ENCODE measurements at places on chromosomes 5 and 9. TPM values are rescaled to one million over a fixed set of nuclear protein-coding genes. Genes with fewer than 3 reads are reported as not detected.

The SLC1A1 gene
- total RNA-seq = 0.80 TPM

The SMIM23 gene
- total RNA-seq = not detected

The BTNL8 gene
- total RNA-seq = 156 TPM

The DIRAS2 gene
- total RNA-seq = 0.14 TPM

The DOK3 gene
- total RNA-seq = 0.60 TPM

The SHROOM1 gene
- 244 TPM for total RNA-seq

The PCDHGB6 gene
- total RNA-seq = 5.4 TPM

DNA sequence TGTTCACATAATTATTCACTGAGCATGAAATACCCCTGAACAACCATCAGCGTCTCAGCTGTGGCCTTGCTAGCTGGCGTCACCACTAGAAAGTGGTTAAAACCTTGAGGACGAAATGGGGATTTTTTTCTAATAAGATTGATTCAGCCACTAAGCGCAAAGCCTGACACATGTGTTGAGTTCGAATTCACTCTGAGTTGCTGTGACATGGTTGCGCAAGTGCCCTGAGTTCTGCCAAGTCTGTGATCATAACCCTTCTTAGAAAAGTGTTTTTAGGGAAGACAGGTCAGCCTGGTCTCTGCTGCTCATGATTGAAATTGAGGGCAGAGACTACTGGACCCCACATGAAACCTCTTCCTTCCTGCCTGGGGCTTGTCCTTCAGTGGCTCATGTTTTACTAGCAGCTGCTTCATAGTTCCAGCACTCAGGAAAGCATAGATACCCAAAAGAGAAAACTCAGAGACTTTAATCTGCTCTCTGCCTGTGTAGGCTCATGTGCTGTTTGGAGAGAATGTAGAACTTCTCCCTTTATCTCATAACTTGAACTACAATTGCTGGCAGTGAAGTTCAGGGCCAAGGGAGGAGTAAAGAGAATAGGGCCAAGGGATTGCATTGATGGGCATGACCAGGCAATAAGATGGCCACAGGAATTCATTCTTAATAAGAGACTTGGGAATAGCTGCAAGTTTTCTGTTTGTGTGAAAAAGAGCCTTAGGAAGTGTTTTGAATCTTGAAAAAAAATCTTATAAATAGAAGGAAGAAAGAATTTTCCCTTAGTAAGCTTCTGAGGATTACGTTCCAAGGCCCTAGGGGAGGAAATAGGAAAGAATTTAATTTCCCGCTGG, 66.8 kb upstream of the CXCL14 start:
- no peaks in the 10 kb centered on the region for H3K4me1 ChIP-seq
- H3K4me3 ChIP-seq = no peak overlapping the region
- H3K36me3 ChIP-seq = no peaks in the 10 kb centered on the region
- no peak for DNase-seq
- no peak overlapping the region for H3K27ac ChIP-seq

- no peak overlapping the region for H3K4me3 ChIP-seq
- no peaks in the 10 kb centered on the region for H3K36me3 ChIP-seq
- no peaks in the 10 kb centered on the region for H3K27me3 ChIP-seq
- no peak for DNase-seq
- H3K4me1 ChIP-seq = peaks cover 5% of the 10 kb centered on the region
Observed at GRCh38 chr9:72583370-72583769, 62.0 kb downstream of the TMC1 start.

DNA sequence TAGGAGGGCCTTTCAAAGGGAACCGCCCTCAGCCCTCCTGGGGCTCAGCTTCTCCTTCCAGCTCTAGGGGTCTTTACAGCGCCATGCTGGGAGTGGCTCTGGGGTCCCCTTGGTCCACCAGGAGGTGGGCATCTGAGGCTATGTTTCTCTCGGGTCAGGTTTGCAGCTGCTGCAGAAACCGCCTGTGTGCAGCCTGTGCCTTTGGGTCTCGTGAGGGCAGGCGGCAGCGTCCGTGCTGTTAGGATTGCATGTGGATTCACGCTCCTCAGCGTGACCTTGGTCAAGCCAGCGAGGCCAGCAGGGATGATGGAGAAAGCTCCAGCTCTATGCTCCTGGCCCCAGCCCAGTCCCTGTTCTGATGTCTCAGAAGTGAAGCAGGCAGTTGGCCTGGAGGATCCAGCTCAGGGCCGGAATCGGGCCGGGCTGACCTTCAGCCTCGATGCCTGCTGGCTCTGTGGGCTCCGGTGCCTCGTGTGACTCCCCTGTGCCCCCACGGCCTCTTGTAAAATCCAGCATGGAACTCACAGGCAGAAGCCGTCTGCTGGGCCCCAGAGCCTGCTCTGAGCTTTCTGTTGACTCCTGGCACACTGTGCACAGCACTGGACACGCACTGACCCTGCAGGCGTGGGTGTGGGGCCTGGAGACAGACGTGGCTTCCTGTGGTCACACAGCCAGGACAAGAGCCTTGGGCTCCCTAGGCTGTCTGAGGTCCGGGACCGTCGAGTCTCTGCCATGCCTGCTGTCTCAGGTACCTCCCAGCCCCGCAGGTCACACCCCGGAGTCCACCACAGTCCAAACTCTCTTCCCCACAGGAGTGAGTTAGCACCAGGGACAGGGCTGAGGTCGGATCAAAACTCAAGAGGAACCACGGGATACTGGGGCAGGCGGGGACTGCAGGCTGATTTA, 54.3 kb downstream of the TRIP13 start:
- no peak overlapping the region for H3K27ac ChIP-seq
- H3K36me3 ChIP-seq = no peaks in the 10 kb centered on the region
- H3K27me3 ChIP-seq = peaks cover 56% of the 10 kb centered on the region
- H3K4me1 ChIP-seq = peaks cover 12% of the 10 kb centered on the region
- DNase-seq = no peak

- H3K27ac ChIP-seq = peak overlapping the region; percentile 95
- H3K4me1 ChIP-seq = peaks cover 11% of the 10 kb centered on the region
- H3K27me3 ChIP-seq = no peaks in the 10 kb centered on the region
Observed at GRCh38 chr5:80408484-80409366, 861 bp downstream of the ZFYVE16 start.

- H3K4me3 ChIP-seq = no peak overlapping the region
- DNase-seq = no peak
- peaks cover 58% of the 10 kb centered on the region for H3K36me3 ChIP-seq
- H3K27ac ChIP-seq = no peak overlapping the region
- H3K4me1 ChIP-seq = no peaks in the 10 kb centered on the region
Observed at GRCh38 chr5:14364096-14364495, 217.5 kb upstream of the OTULINL start.

GRCh38 chr5:114185274-114185673, 176.6 kb upstream of the KCNN2 start:
- no peak overlapping the region for H3K27ac ChIP-seq
- H3K27me3 ChIP-seq = no peaks in the 10 kb centered on the region
- H3K4me1 ChIP-seq = no peaks in the 10 kb centered on the region

GRCh38 chr5:112063856-112064255, 306.9 kb upstream of the NREP start:
- no peaks in the 10 kb centered on the region for H3K27me3 ChIP-seq
- H3K27ac ChIP-seq = no peak overlapping the region
- H3K4me1 ChIP-seq = no peaks in the 10 kb centered on the region
- H3K36me3 ChIP-seq = no peaks in the 10 kb centered on the region

DNA sequence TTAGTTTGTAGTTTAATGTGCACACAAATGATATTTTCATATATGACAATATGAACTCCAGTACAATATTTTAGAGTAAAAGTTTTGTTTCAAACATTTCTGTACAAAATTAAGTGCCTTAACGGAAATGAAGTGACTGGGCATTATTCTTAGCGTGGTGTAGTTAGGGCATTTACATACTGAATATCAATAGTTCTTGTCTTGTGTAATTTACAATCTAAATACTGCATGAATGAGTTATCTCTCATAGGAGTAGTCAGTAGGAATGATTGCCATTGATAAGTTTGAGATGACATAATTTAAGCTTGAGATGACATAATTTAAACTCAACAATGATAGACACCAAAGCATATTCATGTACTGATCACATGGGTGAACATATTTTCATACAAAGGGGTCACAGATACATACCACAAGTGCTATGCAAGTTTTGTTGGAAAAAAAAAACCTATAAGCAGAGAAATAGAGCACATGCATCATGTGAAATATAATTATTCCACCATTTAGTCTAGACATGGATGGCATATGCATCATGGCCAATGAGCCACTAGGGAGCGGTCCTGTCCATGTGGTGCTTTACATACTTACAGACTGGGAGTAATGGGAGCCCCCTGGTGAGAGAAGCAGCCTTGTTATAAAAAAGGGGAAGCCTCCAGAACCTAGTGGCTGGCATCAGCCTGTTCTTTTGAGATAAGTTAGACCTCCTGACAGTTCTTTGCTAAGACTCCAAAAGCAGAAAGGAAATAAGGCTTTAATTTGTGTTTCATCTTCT, 1523.9 kb downstream of the MAT2B start:
- H3K27ac ChIP-seq = no peak overlapping the region
- H3K4me3 ChIP-seq = no peak overlapping the region
- H3K36me3 ChIP-seq = no peaks in the 10 kb centered on the region
- no peaks in the 10 kb centered on the region for H3K27me3 ChIP-seq

- no peak for DNase-seq
- no peaks in the 10 kb centered on the region for H3K4me1 ChIP-seq
- H3K4me3 ChIP-seq = no peak overlapping the region
Observed at GRCh38 chr5:172370237-172370640, 84.1 kb downstream of the SH3PXD2B start.

- H3K4me1 ChIP-seq = no peaks in the 10 kb centered on the region
- H3K27me3 ChIP-seq = no peaks in the 10 kb centered on the region
- no peak overlapping the region for H3K27ac ChIP-seq
- no peak overlapping the region for H3K4me3 ChIP-seq
Observed at GRCh38 chr5:106080535-106080934, 1590.2 kb downstream of the EFNA5 start.

GRCh38 chr5:160614136-160614535, 192.5 kb downstream of the PTTG1 start:
- H3K4me1 ChIP-seq = no peaks in the 10 kb centered on the region
- H3K36me3 ChIP-seq = peaks cover 15% of the 10 kb centered on the region
- H3K27ac ChIP-seq = no peak overlapping the region
- no peaks in the 10 kb centered on the region for H3K27me3 ChIP-seq

GRCh38 chr5:106699796-106700195, 970.9 kb downstream of the EFNA5 start:
- no peak overlapping the region for H3K4me3 ChIP-seq
- no peak overlapping the region for H3K27ac ChIP-seq
- no peaks in the 10 kb centered on the region for H3K36me3 ChIP-seq
- DNase-seq = no peak
- H3K4me1 ChIP-seq = no peaks in the 10 kb centered on the region

GRCh38 chr5:132389585-132390286, 20.2 kb downstream of the SLC22A5 start:
- H3K4me3 ChIP-seq = no peak overlapping the region
- no peaks in the 10 kb centered on the region for H3K27me3 ChIP-seq
- no peaks in the 10 kb centered on the region for H3K36me3 ChIP-seq
- peaks cover 46% of the 10 kb centered on the region for H3K4me1 ChIP-seq
- DNase-seq = peak; percentile 71

DNA sequence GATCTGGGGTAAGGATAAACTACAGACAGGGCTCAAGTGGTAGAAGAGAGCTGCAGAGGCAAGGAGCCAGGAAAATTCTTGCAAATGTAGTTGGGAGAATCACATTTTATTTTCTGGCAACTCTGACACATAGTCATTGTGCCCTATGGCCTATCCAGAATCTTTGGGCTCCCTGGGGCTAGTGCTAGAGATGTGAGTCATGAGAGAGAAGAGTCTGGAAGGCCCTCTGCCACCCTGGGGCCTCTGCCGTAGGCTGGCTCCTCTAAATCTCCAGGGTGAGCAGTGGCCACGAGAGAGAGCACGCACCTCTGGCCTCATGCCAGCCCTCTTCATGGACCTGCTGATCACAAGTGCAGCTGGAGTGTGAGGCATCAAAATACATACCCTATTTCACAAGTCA, 74.3 kb upstream of the SSBP2 start:
- H3K27me3 ChIP-seq = no peaks in the 10 kb centered on the region
- H3K27ac ChIP-seq = peak overlapping the region; percentile 3
- no peak overlapping the region for H3K4me3 ChIP-seq
- no peaks in the 10 kb centered on the region for H3K36me3 ChIP-seq
- peak; percentile 20 for DNase-seq
- H3K4me1 ChIP-seq = peaks cover 4% of the 10 kb centered on the region

GRCh38 chr5:134409321-134409720, 2.4 kb downstream of the CDKN2AIPNL start:
- H3K27ac ChIP-seq = no peak overlapping the region
- DNase-seq = no peak
- H3K4me1 ChIP-seq = peaks cover 29% of the 10 kb centered on the region
- no peaks in the 10 kb centered on the region for H3K36me3 ChIP-seq
- no peaks in the 10 kb centered on the region for H3K27me3 ChIP-seq

DNA sequence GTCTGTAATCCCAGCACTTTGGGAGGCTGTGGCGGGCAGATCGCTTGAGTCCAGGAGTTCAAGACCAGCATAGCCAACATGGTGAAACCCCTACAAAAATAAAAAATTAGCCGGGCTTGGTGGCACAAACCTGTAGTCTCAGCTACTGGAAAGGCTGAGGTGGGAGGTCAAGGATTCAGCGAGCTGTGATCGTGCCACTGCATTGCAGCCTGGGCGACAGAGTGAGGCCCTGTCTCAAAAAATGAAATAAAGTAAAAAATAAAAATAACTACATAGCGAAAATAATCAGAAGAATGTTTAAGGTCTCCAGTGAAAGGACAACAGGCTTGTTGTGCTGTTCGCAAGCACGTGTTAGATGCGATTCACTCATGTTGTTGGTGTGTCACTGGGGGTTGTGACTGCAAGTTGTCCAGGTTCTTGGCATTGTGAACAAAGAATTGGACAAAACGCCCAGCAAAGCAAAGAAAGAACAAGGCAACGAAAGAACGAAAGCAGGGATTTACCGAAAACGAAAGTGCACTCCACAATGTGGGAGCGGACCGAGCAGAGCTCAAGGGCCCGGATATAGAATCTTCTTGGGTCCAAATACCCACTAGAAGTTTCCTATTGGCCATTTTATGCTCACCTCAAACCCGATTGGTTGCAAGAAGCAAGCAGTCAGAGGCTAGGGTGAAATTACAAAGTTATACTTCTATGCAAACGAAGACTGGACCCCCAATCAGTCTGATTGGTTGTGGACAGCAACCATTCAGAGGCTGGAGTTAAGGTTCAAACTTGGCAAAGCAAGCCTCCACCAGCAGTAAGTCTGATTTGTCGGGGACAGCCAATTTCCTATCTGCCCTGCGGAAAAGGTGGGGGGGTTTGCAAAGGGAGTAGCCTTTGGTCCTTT, 844 bp upstream of the MCCC2 start:
- DNase-seq = no peak
- H3K27me3 ChIP-seq = no peaks in the 10 kb centered on the region
- H3K4me1 ChIP-seq = peaks cover 13% of the 10 kb centered on the region
- H3K27ac ChIP-seq = peak overlapping the region; percentile 86

- no peaks in the 10 kb centered on the region for H3K27me3 ChIP-seq
- no peaks in the 10 kb centered on the region for H3K4me1 ChIP-seq
- no peak overlapping the region for H3K27ac ChIP-seq
Observed at GRCh38 chr9:784916-785315, 56.6 kb upstream of the DMRT1 start.

DNA sequence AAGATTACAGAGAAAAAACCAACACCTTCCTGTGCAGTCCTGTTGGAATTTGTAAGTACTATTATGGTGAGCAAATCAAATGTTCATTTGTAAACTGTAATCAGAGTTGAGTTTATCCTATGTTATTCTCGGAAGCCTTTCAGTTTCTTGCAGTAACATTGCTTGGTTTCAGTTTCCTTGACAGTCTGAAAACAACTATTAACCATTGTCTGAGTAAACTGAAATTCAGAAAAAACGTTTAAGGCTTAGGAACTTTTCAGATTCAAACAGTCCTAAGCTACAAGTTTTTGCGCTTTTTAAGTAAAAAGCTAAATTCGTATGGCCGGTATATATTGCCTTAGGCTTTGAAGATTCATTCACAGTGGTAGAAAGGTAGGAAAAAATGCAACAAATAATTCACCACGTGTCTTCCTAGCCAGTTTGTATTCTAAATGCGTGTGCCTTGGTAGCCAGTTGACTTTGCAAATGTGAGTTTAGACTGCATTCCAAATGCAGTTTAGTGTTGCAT, 2.5 kb downstream of the GPBP1 start:
- peaks cover 48% of the 10 kb centered on the region for H3K4me1 ChIP-seq
- no peaks in the 10 kb centered on the region for H3K36me3 ChIP-seq
- peak overlapping the region; percentile 100 for H3K27ac ChIP-seq
- H3K4me3 ChIP-seq = peak overlapping the region; percentile 55

All from transverse colon (tissue), 4 donors.